ENCODE measurements at places on chromosomes 1 and 21. TPM values are rescaled to one million over a fixed set of nuclear protein-coding genes. Genes with fewer than 3 reads are reported as not detected.

GRCh38 chr1:55645270-55645669 is 430.1 kb upstream of the USP24 start:
- no peak for DNase-seq

DNA sequence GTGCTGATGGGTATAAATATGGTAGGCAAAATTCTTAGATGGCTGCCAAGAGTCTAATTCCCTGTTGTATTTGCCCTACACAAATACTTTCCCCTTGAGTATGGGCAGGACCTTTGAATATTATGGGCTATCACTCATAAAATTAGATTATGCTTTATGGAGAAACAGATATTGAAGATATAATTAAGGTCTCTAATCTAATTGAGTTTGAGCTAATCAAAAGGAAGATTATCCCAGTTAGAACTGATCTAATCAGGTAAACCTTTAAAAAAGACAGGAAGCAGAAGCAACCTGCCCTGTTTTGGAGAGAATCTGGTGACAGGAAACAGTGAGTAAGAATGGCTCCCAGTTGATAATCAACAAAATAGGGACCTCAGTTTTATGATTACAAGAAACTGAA is 609.0 kb upstream of the PRMT6 start:
- no peak for DNase-seq

GRCh38 chr1:182702826-182703524 is 18.6 kb upstream of the RGS8 start:
- DNase-seq = no peak

The C21orf58 gene
- 0.51 TPM for polyA plus RNA-seq

DNA sequence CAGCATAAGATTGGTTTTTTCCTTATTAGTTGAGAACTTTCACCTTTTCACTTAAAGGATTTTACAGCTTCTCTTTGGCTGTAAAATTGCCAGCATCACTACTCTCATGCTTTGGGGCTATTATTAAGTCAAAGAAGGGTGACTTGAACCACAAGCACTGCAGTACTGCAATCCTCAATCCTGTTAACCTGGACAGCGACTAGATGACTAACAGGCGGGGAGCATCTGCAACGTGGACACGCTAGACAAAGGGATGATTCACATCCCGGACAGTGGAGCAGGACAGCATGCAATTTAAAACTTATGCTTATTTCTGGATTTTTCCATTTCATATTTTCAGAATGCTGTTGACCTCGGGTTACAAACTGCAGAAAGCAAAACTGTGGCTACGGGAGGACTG is 8.1 kb downstream of the ARV1 start:
- no peak for DNase-seq

- no peak for DNase-seq
These were observed 14.0 kb upstream of the PTAFR start for GRCh38 chr1:28190337-28190979.

The ACTL8 gene
- not detected for polyA plus RNA-seq

- DNase-seq = no peak
These were observed 17.0 kb upstream of the IFI44L start for GRCh38 chr1:78603206-78603605.

GRCh38 chr21:45325206-45326168 is 37.8 kb upstream of the POFUT2 start:
- no peak for DNase-seq

The TMEM200B gene
- 1.8 TPM for polyA plus RNA-seq

DNA sequence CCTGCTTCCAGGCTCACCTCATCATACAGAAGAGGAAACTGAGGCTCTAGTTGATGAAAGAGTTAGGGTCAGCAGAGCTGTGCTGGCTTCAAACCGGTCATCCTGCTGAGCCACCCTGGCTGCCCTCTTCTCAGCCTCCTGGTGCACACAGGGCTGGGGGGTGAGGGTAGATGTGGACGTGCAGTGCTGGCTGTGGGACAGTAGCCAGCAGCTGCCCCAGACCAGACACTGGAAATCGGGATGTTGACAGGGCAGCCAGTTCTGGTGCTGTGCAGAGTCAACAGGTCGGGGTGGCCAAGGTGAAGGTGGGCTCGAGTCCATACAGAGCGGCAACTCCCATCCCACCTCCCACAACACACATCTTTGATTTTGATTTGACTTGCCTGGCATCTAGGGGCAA is 1.5 kb upstream of the CLCNKA start:
- no peak for DNase-seq

The RHOU gene
- polyA plus RNA-seq = 3.2 TPM

The MAP3K6 gene
- polyA plus RNA-seq = 179 TPM

GRCh38 chr21:25640202-25640942 is 1.3 kb downstream of the JAM2 start:
- peak; percentile 44 for DNase-seq

The APOBEC4 gene
- polyA plus RNA-seq = not detected

- DNase-seq = no peak
These were observed 21.9 kb upstream of the KIF14 start for GRCh38 chr1:200642481-200642880.

The SLC45A3 gene
- 4.5 TPM for polyA plus RNA-seq

GRCh38 chr1:7899741-7900140 is 40.9 kb downstream of the TNFRSF9 start:
- DNase-seq = no peak

DNA sequence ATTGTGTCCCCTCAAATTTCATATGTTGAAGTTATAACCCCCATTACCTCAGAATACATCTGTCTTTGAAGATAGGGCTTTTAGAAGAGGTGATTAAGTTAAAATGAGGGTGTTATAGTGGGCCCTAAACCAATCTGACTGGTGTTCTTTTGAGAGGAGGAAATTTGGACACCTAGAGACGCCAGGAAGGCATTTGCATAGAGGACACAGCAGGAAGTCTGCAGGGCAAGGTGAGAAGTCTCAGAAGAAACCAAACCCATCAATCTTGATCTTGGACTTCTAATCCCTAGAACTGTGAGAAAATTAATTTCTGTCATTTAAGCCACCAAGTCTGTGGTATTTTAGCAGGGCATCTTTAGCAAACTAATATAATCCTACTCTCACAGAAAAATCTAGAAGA is 13.0 kb downstream of the GOLPH3L start:
- no peak for DNase-seq

DNA sequence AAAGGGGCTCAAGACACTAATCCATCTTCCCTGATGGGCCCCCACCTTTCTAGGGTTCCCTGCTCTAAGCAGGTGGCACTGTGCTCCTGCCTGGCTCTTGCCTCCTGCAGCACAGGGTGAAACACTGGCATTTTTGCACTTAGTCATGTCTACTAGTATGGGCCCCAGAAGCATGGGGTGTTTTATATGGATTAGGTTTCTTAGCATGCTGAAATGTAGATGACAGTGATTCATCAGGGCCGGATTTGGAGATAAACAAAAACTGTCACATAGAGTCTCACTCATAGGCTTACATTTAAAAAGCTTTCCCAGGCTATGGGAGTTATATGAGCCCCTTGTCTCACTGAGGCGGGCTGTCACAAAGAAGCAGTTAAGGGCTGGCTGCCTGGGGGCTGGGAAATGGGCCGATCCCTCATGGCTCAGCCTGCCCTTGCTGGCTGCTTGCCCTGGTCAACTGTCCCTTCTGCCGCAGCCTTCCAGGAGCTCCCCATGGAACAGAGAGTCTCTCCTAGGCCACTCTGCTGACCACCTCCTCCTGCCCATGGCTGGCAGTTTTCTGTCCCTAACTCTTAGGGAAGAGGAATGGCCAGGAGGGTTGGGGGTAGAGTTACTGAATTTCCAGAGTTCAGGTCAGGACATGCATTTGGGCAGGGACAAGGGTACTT is 6.5 kb downstream of the GALNT2 start:
- DNase-seq = no peak

GRCh38 chr1:63807046-63807445 is 33.2 kb downstream of the ROR1 start:
- DNase-seq = no peak

DNA sequence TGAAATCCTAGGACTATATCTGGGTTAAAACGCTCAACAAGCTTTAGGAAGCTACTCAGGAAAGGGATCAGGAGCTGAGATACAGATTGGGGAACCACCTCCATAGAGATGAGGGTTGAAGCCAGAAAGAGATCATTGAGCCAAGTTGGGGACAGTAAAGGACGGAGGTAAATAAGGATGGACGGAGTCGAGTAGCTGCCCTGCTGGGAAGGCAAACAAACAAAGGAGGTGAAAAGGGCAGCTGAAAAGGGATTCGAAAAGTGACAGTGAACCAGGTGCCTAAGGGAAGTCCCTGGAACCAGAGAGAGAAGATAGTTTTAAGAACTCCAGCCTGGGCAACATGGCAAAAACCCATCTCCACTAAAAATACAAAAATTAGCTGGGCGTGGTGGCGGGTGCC is 6.3 kb upstream of the CAMSAP2 start:
- DNase-seq = no peak

The RBM11 gene
- polyA plus RNA-seq = 0.73 TPM

DNA sequence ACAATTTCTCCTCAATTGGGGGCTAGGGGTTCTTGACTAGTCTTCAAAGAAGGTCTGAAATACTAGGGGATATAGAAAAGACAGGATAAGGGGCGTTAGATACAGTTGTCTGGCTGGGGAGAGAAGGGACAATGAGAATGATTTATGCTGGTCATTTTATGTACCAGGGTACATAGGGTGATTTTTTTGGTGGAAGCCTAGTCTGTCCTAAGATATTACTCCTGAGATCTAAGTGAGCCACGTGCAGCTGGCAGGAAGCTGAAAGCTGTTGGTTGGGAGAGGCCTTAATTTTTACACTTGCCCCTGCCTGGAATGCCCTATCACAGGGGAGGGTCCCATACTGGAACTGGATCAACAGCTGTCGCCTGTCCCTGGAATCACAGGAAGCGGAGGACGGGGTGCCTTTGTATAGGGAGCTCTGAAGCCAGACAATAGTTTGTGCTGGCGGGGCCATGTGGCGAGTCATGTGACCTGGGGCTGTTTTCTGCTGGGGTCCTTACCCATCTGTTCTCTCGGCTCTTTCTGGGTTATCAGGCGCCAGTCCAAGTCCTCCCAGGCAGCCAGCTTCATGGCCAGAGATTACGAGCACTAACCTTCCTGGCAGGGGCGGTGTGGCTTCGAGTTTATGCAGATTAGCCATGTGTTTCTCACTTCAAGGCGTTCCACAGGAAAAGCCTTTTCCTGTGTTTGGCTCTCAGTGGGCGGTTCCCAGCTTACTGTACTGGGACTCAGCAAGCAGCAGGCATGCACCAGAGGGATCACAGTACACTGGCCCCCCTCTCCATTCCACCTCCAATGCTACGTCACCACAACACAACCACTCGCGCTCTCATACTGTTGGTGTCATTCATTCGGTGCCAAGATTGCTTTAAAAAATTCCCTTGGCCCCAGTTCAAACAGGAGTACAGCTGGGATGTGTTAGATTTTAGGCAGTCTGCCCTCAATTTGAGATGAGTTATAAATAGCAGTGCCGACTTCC is 27.5 kb downstream of the ARID1A start:
- peak; percentile 74 for DNase-seq

The CDKN2C gene
- polyA plus RNA-seq = 9.1 TPM

DNA sequence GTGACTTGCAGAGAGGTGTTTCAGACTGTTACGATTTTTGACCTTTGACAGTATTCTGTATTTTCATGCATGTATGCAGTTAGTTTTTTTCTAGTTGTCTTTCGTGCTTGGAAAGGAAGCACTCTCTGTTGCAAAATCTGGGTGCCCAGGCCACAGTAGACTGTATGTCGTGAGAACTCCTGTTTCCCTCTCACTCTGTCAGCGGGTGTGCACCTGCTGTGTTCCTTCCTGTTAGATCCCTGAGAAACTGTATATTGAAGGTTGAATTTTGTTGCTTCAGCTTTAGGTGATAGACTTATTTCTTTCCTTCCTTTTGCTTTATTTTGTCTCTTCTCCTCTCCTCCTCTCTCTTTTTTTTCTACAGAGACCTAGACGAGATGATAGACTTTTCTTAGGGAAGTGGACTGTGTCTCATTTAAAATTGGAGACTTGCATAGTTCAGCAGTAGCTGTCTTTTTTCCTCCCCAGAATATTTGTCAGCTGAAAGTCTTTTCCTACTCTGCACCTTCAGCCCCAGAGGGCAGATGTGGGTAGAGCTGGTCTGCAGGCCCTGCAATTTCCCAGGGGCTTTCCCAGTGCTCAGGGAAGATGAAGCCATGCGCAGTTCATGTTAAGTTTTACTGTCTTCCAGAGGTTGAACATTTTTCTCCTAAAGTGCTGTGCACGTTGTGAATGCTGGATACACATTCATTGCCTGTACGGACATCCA is 1.4 kb downstream of the TRAPPC10 start:
- DNase-seq = no peak

- no peak for DNase-seq
These were observed 119.2 kb downstream of the GALNT2 start for GRCh38 chr1:230186003-230186863.

The PTPN22 gene
- 0.20 TPM for polyA plus RNA-seq

DNA sequence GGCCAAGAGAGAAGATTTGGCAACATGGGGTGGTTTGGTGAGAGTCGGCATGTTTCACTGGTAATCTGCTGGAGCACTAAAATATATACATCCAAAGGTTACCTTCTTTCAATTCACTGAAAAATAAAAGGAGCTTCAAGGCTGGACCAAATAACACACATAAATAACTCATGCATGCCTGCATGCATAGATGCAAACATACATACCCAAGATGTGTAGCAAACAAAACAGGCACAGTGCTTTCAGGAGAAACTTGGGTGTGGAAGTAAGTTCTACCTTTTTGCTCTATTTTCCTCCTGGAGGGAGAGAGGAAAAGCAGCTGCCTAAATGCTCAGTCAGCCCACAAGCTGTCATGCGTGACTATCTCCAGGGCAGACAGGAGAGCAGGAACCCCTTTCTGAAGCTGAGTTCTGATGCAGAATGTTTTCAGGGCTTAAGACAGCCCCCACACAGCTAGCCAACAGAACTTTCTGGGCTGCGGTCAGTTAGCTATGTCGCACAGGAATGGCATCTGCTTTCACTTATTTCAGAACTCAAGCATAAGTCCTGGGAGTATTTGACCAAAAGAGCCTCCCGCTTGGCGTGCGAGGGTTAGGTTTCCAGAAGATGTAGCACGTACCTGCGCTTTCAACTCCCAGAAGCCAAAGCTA is 166.2 kb downstream of the TOMM20 start:
- DNase-seq = peak; percentile 64

The RIMS3 gene
- 0.14 TPM for polyA plus RNA-seq

DNA sequence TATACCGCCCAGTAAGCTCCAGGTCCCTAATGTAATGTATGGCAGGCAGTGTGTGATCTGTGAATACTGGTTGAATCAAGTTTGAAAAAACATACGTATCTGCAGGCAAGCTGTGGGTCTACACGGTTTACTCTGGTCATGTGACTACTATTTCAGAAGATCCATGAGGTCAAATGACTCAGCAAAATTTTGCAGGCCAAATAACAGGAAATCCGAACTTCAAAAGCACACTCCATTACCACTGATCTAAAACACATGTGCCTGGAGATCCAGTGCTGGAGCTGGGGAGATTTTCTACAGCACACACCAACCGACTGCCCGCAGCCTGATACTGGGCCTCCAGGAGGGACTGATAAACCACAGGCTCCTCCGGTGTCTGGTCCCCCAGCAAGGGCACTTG is 64.5 kb upstream of the SLC44A3 start:
- no peak for DNase-seq

- DNase-seq = no peak
These were observed 43.3 kb downstream of the PAX7 start for GRCh38 chr1:18673976-18674375.

Data from heart right ventricle (tissue), 16 donors.